Foreskin melanocyte (primary cell): ENCODE measurements at places on chromosomes 13 and 19.

DNA sequence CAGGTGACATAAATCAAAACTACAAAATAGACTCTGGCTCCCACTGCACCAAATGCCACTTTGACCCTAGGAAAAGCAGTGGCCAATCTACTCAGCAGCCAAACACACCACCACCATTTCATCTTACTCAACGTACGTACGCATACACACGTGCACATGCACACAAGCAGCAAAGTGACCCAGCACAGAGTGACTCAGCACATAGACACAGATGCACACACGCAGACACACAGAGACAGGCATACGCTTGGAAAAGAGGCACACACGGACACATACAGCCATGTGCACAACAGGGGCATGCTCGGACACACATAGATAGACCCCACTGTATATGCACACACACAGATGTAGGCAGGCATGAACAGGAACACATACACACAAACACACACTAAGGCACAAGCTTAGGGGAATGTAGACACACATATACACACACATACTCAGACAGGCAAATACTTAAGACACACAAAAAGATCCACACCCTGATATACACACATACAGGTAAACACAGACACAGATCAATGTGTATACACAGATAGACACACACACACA lies 37.3 kb downstream of the PEPD start:
- DNase-seq = no peak

GRCh38 chr19:3618144-3618810 lies 8.3 kb downstream of the CACTIN start:
- DNase-seq = peak; percentile 35

DNA sequence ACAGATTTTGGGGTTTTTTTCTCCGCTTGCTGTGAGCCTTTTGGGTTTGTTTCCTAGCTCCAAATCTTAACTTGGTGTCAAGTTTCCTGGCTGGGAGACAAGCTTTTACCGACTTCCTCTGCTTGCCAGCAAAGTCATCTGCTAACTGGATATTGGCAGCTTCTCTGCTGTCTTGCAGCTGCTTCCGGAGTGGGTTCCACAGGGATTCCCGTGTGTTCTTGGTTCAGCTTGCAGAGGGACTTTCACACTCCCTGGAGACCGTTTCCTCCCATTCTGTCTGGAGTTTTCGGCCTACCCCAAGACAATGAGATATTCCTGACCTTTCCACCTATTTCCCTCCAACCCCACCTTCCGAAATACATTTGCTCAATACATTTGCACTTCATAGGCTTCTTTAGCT lies 2.2 kb upstream of the COLGALT1 start:
- DNase-seq = peak; percentile 64

DNA sequence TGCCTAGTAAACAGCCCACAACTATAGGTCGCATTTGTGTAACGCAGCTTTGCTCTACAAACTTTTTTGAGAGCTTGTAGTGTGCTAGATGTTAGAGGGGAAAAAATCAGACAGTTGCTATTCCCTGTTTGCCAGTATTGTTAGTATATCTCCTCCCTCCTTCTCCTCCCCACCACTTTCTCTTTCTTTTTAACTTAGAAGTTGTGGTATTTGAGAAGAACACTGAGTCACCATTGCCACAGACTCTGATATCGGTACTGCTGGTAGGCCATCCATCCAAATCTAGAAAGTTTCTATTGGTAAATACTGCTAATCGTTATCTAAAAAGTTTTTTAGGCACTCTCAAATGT lies 666 bp downstream of the POMP start:
- no peak for DNase-seq

GRCh38 chr19:2038284-2039088 lies 12.6 kb downstream of the MKNK2 start:
- no peak for DNase-seq

GRCh38 chr19:43438291-43439031 lies 23.8 kb downstream of the TEX101 start:
- DNase-seq = no peak

DNA sequence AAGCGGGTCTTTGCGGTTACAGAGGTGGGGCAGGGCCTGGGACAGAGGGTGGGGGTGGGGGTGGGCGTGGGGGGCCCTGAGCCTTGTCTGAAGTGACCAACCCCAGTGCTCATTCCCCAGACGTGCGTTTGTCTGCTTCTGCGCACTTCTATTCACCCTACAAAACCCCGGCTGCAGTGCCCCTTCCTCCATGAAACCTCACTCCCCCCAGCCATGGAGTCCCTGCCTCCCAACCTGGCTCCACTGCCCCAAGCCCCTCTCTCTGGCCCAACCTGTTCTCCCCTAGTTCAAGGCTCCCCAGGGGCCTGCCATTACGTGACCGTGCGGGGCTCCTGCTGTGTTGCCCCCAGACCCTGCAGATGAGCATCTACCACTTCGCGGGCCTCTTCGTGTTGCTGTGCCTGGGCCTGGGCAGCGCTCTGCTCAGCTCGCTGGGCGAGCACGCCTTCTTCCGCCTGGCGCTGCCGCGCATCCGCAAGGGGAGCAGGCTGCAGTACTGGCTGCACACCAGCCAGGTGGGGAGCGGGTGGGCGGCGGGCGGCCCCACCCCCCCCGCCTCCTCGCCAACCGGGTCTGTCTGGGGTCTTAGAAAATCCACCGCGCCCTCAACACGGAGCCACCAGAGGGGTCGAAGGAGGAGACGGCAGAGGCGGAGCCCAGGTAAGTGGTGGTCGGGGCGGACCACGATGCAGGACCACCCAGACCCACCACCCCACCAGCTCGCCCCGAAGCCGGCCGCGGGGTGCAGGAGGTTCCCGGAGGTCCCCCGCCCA lies 8.2 kb downstream of the GRIN3B start:
- DNase-seq = no peak

DNA sequence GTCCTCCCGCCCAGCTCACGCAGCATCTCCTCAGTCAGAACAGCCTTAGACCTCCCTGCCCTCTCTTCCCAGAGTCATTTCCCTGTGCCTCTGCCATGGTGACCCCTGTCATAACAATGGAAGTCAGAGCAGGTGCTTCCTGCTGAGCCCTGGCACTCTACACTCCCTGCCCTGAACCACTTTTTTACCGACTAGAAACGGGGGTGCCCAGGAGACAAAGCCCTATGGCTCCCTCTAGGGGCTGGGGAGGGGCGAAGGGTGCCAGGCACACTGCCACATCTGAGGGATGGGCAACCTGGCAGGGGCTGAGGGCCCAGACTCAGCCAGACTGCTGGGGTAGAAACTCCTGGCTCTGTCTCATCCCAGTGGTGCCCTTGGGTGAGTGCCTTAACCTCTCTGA lies 16.4 kb downstream of the ZNF574 start:
- DNase-seq = no peak

GRCh38 chr13:48412881-48413351 lies at the start of gene LPAR6:
TSS of gene LPAR6 (minus strand) at chr13:48413113. CDS start at chr13:48412423, 690 bp downstream.
- no peak for DNase-seq

DNA sequence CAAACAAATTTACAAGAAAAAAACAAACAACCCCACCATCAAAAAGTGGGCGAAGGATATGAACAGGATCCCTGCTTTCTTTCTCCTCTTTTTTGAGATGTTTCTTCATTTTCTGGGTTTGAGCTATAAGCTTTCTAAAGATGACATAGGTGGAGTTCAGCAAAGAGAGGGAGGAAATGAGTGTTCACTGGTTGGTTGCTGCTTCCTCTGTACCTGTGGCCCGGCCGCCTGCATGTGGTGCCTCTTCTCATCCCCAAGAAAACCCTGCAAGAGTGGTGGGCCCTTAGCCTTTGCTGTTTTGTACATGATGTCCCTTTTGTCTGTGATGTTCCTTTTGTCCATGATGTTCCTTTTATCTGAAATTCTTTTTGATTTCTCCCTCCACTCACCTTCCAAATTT lies 178.4 kb upstream of the SERP2 start:
- no peak for DNase-seq

DNA sequence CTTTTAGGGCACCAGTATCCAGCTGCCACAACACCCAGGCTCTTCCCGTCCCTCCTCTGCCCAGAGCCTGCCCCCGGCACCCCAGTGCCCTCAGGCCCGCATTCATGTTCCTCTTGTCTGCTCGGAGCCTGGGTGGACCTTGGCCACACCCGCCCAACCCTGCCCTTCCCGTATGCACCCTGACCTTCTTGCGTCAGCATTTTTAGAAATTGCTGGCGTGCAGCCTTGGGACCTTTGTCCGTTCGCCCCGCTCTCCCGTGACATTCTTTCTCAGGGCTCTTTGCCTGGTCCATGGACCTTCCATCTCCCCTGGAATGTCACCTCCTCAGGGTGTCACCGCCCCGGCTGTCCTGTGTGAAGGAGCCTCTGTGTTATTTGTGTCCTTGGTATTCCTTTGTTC lies 7.6 kb downstream of the NUCB1 start:
- DNase-seq = no peak

DNA sequence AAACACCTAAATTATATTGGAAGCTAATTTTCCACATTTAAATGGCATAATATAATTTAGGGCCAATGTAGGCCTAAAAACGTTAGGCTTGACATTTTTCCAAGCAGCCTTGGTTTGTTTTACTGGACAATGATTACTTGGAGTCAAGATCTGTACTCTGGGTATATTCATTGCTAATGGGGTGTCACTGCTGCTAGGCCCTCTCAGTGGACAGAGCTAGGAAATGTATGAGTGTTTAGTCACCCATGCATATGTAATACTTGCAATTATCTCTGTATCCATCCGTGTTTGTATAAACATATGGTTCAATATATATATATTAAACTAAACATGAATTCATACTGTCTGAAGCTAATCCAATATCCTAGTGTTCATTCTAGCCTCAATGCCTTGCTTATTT lies 598.1 kb downstream of the DCT start:
- DNase-seq = no peak

DNA sequence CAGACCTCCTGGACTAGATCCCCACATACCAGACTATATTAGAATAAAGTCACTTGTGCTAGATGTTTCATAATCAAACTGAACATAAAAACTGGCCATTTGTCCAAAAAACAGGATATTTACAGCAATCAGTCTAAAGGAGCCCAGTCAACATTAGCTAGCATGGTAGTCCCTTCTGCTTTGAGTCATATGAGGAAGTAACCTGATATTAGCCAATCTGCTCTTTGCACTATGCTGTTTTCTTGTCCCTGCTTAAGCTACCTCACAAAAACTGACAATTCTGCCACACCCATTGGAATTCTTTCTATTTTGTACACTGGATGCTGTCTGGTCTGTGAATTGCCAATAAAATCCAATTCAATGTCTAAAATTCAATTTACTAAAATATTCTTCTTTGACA lies 1824.2 kb downstream of the OLFM4 start:
- DNase-seq = no peak

DNA sequence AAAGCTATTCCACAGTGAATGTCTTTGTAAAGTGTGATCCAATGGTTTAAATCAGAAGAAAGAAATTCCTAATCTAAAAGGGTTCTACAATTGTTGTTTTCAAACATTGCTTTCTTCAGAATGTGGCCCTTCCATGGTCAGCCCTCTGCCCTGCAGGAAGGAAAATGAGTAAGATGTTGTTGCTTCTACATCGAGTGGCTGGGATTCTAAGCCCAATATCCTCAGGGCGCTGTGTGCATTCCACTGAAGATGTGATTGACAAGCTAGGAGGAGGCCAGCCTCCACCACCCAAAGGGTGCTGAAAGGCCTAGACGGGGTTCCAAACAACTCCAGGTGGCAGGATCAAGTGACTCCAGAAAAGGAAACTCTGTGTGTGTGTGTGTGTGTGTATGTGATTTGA lies 316.9 kb upstream of the TSHZ3 start:
- DNase-seq = no peak
